ENCODE measurements at places on chromosomes 1 and 21. TPM values are rescaled to one million over a fixed set of nuclear protein-coding genes. Genes with fewer than 3 reads are reported as not detected.

DNA sequence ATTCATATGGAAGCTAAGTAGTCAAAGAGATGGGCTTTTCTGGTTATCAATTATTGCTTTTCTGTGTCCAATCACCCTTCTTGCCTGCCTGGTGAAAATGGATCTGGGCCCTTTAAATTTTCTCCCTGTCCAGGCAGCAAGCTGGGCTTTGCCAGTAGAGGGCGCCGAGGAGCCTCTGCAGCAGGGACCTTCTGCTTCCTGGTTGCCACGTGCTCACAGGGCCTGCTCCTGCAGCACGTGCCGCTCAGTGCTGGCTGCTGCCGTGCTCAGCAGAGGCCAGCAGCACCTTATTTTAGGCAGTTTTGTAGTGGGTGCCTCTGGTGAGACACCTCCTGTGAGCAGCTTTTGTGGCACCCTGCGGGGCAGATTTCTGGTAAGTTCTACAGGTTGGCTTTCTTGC, 4.0 kb downstream of the ACTL8 start:
- peak; percentile 26 for DNase-seq

GRCh38 chr1:193736507-193736906, 550.1 kb upstream of the B3GALT2 start:
- DNase-seq = no peak

DNA sequence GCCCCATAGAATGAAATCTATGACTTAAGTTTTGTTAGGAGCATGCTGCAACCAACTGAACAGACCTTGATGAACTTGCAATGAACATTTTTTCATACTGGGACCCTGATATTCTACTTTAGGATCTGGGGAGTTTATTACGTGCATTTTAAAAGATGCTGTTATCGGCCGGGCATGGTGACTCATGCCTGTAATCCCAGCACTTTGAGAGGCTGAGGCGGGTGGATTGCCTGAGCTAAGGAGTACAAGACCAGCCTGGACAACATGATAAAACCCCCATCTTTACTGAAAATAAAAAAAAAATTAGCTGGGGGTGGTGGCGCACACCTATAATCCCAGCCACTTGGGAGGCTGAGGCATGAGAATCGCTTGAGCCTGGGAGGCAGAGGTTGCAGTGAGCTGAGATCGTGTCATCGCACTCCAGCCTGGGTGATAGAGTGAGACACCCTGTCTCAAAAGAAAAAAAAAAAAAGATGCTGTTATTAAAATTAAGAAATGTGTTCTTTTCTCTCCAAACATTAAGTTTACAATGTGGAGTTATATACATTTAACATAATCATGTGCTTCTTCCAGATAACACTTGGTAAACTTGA, 7.1 kb downstream of the MPZL1 start:
- DNase-seq = no peak

DNA sequence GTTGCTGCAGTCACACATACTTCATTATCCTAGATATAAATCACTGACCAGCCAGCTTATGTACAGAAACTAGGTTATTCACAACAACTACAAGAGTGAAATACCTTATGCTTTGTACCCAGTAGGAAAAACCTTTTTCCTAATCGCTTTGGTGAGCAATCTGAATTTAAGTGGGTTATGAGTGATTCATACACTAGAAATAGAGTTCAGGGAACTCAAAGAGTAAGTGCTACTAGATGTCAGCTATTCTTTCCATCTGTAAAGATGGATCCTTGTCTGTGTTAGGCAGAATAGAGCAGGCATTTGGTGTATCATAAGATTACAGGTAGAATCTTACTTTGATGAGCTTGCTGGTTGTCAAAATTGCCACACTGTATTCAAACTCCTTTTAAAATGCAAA, 101.9 kb downstream of the ZNF644 start:
- no peak for DNase-seq

The LAMC2 gene
- 24.9 TPM for total RNA-seq

GRCh38 chr1:246506367-246506673, 759 bp downstream of the SMYD3 start:
- no peak for DNase-seq

- no peak for DNase-seq
Observed at GRCh38 chr1:116308276-116308675, 64.8 kb upstream of the ATP1A1 start.

The HSD3B2 gene
- total RNA-seq = not detected

The OR6N1 gene
- 2.3 TPM for total RNA-seq

DNA sequence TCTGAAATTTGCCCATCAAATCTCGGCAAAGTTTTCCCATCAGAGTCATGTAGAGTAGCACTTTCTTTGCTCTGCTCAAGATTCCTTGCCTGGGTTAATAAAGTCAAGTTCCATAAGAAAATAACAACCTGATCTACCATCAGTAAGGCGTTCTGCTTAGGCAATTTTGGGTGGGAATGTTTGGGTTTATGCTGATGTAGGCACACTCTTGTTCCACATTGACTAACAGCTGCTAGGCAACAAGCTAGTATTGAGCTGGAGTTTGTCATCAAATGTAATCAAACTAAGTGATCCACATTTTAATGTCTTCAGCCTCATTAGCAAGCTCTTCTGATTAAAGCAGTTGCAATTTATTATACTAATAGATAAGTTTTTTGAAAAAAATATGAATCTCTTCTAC, 12.1 kb upstream of the HMCN1 start:
- DNase-seq = no peak

DNA sequence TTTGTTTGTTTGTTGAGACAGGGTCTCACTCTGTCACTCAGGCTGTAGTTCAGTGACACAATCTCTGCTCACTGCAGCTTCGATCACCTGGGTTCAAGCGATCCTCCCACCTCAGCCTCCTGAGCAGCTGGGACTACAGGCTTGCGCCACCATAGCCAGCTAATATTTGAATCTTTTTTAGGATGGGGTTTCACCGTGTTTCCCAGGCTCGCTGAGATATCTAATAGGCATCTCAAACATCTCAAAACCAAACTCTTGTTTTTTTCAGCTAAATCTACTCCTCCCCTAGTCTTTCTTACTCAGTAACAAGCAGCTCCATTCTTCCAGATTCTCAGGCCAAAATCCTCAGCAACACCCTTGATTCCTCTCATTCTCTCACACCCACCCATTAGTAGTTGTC, 22.0 kb upstream of the SRRM1 start:
- DNase-seq = no peak

GRCh38 chr1:230609208-230609607, 33.1 kb upstream of the COG2 start:
- DNase-seq = no peak
